ENCODE measurements at places on chromosomes 2 and 18.

DNA sequence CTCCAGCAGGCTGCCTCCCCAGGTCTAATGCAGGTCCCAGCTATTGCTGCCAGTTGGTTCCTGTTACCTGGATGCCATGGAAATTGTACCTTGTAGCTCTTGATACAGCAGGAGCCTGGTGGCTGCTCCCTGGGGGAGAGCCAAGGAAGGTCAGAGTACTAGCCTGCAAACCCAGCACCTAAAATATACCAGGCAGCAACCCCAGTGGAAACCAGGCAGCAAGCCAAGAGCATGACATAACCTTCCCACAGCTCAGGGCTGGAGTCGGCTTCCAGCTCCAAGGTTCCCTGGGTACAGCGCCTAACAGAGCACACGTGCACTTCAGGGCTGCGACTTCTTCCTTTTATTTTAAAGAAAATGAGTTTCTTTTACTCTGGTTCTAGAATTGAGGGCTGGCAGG lies 30.3 kb downstream of the TNP1 start:
- no peak for DNase-seq

GRCh38 chr2:120323807-120324399 lies 22.0 kb upstream of the INHBB start:
- DNase-seq = no peak

- DNase-seq = no peak
These were observed 10.5 kb downstream of the COPS8 start for GRCh38 chr2:237096201-237096600.

- DNase-seq = no peak
These were observed 1.6 kb downstream of the PLCL1 start for GRCh38 chr2:197805715-197806633.

DNA sequence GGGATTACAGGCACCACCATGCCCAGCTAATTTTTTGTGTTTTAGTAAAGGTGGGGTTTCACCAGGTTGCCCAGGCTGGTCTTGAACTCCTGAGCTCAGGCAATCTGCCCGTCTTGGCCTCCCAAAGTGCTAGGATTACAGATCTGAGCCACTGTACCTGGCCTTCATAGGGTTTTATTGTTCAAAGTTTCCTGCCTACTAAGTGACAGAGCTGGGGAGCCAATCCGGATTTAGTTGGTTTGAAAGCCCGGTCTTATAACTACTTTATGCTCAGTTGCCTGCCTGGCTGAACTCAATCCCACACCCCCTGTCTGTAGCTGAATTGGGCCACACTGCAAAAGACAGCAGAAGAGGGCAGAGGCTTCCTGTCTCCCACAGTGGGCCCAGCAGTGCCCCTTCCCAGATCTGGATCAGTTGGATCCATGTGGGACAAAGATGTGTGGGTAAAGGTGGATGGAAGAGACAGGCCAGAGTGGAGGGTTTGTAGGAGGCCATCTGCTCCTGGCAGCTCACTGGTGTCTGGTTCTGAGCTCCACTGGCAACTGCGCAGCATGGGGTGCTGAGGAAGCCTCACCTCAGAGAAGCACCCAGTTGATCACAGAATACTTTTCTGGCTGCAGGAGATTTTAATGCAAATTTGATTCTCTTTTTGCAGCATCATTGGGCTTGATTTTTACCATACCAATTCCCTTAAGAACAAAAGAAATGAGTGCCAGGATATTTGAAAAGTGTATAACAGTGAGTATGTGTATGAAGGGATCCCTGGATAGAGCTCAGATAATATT lies 144.9 kb downstream of the DDX1 start:
- no peak for DNase-seq

DNA sequence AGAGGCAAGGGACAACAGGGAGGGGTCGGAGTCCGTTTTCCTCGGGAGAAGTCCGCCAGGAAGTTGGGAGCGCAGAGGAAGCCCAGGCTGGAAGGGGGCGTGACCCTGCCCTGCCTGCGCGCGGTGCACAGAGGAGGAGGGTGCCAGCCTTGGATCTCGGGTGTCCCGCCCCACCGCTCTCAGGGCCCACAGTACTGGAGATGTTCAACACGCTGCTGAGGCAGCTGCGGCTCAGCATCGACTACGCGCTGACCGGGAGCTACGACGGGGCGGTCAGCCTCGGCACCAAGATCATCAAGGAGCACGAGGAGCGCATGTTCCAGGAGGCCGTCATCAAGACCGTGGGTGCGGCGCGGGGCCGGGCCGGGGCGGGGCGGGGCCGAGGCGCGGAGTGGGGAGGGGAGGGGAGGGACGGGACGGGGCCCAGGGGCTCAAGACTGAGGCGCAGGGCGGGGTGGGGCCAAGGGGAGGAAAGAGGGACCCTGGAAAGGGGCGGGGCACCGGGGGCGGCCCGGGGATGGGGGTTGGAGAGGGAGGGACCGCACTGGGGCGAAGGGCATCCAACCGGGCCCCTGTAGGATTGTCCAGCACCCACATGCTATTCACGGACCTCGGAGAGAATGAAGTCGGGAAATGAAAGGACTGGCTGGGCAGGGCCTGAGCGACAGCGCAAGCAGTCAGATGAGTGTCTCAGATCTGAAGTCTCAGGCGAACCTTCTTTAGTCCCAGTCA lies 36.6 kb downstream of the POMC start:
- DNase-seq = no peak

GRCh38 chr2:110771547-110772382 lies 39.4 kb downstream of the ACOXL start:
- DNase-seq = no peak

DNA sequence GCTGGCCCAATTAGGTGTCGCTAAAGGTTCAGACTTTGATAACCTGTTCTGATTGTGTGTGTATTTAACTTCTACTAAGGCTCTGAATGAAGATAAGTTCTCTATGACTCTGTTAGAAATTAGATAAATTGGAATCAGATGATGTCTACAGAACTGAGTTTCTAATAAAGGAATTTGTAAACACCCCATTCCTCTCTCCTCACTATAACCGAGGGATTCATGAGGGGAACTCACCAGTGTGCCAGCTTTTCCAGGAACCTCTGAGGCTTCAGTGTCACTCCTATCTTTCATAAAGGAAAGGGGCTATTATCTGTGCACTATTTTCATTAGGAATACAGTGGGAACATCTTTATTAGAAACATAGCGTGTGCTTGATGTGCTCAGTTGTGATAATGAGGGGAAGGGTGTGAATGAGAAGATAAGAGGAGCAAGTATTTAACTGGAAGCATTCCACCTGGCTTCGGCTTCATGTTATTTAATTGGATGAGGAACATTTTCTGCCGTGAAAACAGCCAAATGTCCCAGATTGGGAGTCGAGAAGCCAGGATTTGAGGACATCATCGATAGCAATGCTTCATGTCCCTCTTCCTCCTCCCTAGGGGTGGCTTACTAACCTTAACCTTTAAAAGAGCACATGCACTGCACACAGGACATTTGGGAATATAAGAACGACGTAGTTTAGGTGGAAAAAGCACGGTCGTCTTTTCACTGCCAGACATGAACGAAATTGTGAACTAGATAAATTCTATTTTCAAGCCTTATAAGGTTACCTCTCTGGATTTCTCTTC lies 84.8 kb upstream of the TCF4 start:
- no peak for DNase-seq

DNA sequence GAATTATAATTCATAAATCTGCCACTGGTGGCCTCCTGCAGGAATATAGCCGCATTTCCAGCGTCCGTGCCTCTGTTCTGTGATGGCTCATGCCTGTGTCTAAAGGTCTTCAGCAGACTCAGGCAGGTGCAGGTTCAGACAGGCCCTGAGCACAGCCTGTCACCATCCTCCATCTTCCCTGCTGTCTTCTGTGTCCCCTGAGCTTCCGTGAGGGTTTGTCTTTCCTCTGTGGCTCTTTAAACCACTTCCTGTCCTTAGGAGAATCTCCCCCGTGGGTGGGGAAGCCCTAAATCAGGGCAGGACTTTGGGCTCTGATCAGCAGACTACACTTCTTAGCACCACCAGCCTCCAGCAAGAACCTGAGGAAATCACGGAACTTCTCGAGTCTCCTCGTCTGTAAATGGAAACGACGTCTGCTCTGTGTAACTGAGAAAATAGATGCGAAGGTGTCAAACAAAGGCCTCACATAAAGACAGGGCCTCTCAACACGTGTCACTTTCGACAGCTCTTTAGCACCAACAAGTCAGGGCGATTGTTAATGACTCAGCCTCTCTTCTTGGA lies 24.1 kb upstream of the NFATC1 start:
- no peak for DNase-seq

DNA sequence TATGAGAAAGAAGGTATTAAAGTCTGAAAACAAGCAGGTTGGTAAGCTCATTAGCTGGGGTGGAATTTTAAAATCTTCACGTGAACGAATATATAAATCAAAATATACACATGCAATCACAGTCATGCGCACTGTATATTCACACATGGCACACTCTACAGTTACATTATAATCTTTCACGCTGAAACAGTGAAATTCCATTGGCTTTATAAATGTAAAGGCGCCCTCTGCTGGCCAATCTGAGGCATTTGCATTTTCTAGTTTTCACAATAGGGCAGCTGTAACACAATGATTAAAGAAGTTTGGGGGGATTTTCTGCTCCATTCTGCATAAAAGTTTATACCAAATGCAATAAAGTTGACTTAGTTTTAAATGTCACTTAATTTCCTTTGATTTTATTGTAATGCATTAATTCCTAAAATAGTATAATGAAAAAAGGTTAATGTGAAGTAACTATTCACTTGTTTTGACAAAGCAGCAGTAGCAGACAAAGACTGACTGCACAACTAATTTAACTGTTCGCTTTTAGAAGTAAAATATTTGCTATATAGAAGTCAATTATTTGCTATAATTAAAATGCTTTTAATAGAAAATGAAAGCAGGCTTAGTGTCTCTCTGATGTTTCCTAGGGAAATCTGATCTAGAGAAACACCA lies 17.2 kb downstream of the IFIH1 start:
- peak; percentile 43 for DNase-seq

DNA sequence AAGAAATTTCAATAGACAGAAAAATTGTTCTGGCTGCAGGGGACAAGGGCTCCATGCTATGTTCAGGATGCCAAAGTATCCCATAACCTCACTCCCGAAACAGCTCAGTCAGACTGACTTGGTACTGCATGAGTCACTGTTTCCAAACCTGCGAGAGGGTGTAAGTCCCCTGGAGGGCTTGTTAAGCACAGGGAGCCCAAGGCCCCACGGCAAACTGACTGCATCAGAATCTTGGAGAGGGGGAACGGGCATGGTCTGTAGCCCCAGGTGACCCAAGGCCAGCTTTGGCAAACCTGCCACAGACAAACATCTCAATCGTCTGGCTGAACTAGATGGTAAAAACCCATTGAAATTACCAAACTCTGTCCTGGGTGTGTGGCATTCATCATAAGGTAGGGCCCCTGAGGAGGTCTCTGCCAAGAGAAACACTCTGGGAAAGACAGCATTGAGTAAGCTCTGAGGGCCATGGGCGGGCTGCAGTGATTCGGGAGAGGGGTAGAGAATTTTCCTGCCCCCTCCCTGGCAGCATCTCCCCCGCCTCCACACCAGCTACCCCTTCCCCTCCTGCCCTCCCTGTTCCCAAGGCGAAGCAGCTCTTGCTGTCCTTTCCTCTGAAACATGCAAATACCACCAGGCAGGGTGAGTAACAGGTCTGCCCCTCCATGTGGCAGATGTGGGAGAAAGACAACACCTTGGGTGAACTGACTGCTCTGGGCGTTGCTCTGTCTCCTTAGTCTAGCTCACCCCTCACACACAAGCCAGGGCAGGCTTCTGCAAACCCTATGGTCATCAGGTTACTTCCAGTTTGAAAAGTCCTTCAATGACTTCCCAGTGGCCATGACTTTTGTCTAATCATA lies 274.7 kb upstream of the SIX2 start:
- peak; percentile 13 for DNase-seq

DNA sequence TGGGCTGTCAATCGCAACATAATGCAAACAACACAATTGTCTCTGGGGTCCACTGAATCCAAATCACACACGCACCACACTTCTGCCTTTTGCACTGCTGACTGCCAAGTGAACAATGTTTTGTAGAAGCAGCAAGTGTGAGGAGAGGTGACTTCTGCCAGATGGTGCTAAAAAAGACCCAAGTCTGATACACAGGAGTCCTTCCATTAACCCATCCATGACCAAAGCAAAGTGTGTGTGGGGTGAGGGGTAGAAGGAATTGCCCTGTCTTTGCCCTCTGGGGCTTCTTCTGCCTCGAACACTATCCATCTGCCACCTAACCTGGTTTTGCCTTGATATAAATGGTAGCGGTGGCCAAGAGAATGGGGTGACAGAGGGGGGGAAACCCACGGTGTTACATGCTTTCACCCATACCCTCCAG lies 50.0 kb downstream of the C2orf42 start:
- DNase-seq = no peak

- no peak for DNase-seq
These were observed 263.2 kb downstream of the EN1 start for GRCh38 chr2:118584062-118584749.

DNA sequence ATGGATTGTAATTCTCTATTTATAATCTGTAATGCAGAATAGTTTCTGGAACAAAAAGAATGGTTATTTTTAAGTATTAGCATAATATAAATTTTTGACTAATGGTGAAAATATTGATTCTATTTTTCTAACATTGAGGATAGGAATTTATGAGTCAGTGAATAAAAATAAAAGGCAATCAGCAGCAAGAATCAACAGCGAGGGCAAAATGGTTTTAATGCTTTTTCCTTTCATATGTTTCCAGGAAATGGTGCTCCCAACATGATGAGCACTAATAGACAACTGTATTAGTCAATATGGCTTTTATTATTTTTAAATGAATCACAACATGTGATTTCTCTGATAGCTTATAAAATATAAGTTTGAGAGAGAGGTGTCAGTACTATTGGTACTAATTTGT lies 90.7 kb upstream of the TFPI start:
- DNase-seq = no peak

- DNase-seq = no peak
These were observed at the start of gene BOK for GRCh38 chr2:241558532-241559322. Gene BOK (plus strand): TSS chr2:241558745. CDS start chr2:241559484, 739 bp downstream.

DNA sequence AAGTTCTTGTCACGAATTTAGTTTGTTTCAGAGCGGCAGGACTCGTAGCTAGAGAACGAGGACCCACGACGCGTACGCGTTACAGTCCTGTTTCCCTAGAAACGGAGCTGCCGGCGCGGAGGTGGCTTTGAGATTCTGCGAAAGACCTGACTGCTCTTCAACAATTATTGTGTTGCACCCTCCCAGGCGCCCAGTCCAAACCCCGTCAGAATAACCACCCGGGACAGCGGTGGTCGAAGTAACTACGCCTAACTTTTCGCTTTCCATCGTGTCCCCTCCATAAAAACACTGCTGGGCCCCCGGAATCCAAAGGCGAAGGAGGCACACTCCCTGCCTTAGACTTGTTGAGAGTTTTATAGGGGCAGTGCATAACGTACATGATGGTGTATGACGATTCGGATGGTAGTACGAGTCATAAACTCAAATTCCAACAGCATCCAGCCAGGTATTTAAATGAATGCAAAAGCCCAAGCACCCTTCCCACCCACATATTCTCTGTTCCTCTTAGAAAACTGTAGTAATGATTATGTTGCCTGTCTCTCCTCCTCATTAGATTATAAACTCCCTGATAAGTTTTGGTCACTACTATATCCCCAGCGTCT lies 651 bp upstream of the STAM2 start:
- no peak for DNase-seq

- no peak for DNase-seq
These were observed 30.0 kb downstream of the ADCYAP1 start for GRCh38 chr18:934518-935133.

Measured in fibroblast of skin of left quadriceps (primary cell).